ENCODE measurements at places on chromosomes 16 and 17.

DNA sequence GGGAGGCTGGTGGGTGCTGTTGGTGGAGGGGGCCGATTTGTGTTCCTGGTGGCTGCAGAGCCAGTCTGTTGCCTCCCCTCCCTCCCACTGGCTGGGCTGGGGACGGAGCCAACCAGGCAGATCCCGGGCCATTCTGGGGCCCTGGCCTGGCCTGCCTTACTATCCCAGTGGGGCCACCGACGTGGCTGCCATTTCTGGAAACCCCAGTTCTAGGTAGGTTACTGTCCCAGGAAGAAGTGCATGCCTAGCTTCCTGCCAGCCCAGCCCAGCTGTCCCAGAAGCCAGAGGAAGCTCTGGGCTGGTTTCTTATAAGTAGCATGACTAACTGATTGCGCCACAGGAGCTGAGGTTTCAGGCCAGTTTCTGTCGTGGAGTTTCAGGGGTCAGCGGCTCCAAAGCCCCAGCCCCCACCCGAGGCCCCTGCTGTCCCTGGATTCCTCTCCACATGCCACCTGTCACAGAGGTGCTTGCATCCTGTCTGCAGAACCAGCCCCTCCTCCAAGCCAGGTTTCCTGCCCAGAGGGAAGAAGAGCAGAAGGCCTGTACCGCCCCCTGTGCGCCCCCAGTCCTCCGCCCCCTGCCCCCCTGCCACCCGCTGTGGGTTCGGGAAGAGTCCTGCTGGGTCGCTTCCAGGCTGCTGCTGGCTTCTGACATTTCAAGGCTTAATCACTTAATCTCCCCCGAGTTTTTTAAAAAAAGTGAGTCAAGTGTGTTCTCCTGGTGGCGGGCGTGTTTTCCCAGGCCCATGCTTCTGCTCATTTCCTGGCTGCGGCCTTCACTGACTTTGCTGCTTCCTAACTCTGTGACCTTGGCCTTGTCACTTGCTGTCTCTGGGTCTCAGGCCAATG, 13.2 kb downstream of the IL4R start:
- DNase-seq = peak; percentile 66

DNA sequence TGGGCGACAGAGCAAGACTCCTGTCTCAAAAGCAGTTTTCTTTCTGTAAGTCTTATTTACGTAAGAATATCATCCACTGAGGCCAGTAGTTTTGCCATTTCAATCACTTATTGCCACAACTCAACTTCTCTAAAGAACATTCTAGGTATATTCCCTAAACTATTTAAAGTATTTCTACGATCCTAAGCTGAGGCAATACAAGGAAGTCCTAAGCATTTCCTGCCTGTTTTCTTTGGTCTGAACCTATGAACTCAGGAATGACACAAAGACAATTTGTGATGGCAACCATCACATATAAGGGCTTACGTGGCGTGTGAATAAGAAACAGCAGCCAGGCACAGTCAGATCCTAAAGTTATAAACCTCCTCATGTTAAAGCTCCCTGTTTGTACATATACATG, 14.2 kb downstream of the USP36 start:
- DNase-seq = no peak

DNA sequence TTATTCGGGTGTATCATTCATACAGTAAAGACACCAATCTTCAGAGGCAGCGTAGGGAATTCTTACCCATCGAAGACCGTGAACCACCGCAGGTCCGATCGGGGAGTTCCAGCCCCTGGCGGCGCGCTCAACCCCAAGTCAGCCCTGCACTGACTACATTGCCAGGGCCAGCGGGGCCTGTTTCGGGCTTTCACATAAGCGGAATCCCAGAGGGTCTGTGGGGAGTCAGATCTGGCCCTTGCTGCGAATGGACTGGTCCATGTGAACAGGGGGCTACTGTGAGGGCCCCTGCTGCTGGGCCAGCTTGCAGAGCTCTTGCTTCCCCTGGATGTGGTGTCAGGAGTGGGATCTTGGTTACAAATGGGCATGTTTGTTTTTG, 7.6 kb downstream of the PDE6G start:
- DNase-seq = no peak

- DNase-seq = no peak
Measured at GRCh38 chr16:49458656-49459445, 85.2 kb downstream of the C16orf78 start.

DNA sequence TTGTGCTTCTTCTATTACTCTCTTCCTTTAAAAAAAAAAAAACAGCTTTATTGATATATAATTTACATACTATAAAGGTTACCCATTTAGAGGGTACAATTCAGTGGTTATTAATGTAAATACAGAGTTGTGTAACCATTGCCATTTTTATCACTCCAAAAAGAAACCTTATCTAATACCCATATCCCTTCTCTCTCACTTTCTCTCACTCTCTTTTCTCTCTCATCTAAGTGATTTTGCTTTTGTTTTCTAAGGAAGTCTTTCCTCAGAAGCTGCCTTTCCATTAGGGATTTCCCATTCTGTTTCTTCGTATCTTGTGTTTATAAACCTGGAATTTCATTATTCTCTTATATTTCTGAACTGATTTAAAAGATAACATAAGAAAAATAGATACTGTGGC, 55.5 kb downstream of the NFAT5 start:
- DNase-seq = no peak

- DNase-seq = no peak
Measured at GRCh38 chr16:64242492-64242891, 879.4 kb downstream of the CDH11 start.

DNA sequence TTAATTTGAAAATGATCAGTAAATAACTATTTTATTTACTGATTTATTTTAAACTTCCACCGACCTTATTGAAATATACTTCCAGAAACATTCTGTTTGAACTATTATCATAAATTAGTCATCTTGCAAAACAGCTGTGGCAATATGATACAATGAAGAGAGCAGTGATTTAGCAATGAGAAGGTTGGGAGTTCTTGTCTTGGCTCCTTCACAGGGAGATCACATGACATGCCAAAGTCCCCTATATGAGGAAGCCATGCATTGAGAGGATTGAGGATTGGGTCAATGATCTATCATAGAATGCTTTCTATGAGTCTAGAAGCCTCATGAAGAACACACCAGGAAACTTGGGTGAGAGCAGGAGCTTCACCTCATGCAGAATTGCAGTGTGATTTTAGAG, 222.7 kb downstream of the LGALS9B start:
- DNase-seq = no peak

GRCh38 chr17:48596735-48597527, 3.4 kb upstream of the HOXB5 start:
- no peak for DNase-seq

GRCh38 chr16:85209526-85210121, 97.4 kb upstream of the CIBAR2 start:
- DNase-seq = no peak

GRCh38 chr16:66649636-66650205, 45.2 kb downstream of the CMTM3 start:
- DNase-seq = no peak

GRCh38 chr16:81586977-81587625, 142.5 kb downstream of the CMIP start:
- DNase-seq = no peak

DNA sequence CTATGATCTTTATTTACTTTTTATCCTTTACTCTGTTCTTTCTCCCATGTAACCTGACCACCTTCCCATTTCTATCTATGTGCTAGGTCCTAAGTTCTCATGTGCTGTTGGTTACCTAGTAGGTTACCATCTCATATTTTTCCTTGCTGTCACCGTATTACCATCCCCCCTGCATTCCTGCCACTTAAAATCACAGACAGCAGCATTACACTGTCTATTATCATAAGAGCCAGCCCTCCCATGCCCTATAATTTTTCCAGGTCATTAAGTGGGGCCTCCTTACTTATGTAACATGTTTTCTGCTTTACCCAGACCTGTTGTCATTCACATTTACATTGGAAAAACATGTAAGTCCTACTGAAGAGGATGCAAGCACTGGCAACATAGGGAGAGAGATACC, 202.9 kb downstream of the HS3ST3A1 start:
- no peak for DNase-seq

- DNase-seq = no peak
Measured at GRCh38 chr16:31008551-31008950, 1.9 kb downstream of the STX1B start.

- no peak for DNase-seq
Measured at GRCh38 chr17:27754549-27754948, 45.8 kb downstream of the NOS2 start.

- DNase-seq = no peak
Measured at GRCh38 chr17:77209330-77209748, 68.6 kb downstream of the SEC14L1 start.

GRCh38 chr17:72430611-72431432, 310.0 kb downstream of the SOX9 start:
- no peak for DNase-seq

GRCh38 chr17:68511254-68511670, 968 bp upstream of the PRKAR1A start:
- DNase-seq = no peak

GRCh38 chr17:37555386-37555785, 53.8 kb downstream of the SYNRG start:
- no peak for DNase-seq

GRCh38 chr17:49249292-49249794, 18.8 kb upstream of the PHOSPHO1 start:
- no peak for DNase-seq

- peak; percentile 21 for DNase-seq
Measured at GRCh38 chr17:29723278-29724047, 100.8 kb upstream of the CORO6 start.

DNA sequence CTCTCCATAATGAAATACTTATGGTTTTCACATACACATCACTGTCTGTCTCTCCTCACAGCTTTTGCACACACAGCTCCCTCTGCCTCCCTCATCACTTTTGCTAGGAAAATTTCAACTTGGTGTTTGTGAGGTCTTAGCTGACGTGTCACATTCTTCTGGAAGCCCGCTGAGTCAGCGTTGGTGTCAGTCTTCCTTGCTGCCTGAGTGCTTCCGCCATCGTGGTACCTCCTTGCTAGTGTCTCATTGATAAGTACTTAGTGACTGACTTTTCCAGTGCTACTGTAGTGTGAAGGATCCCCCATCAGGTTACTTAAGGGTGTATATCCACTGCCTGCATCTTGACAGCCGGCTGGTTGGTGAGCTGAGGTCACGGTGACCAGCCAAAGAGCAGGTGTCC, 33.5 kb downstream of the CA10 start:
- DNase-seq = no peak

GRCh38 chr17:8506145-8506544, 70.5 kb downstream of the NDEL1 start:
- no peak for DNase-seq

- DNase-seq = peak; percentile 58
Measured at GRCh38 chr17:40168262-40168832, 8.9 kb upstream of the RAPGEFL1 start.

DNA sequence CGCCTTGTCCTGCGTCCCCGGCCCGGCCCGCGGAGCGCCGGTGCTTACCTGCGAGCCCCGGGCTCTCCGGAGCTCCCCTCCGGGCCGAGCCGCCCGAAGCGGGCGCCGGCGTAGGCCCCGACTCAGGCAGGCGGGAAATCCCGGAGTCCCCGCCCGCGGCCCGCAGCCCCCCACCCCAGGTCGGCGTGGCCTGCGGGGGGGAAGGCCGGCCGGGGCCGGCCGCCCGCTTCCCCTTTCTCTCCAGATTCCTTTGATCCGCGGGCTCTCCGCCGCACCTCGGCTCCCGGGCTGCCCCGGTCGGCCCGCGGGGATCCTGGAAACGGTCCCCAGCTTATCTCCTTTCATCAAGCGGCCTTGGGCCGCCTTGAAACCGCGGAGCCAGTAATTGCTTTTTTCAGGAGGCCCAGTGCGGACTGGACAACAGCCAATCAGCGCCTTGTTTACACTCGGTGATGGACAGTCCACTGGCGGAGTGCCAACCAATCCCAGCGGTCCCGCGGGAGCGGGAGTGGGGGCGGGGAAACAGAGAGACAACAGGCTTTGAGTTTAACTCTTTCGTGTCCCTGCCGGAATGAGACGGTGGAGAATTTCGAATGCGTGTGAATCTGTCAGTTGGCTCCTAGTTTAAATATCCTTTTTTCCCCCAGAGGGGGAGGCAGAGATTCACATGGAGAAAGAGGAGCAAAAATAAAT, 1.4 kb upstream of the BAHCC1 start:
- DNase-seq = peak; percentile 90

- no peak for DNase-seq
Measured at GRCh38 chr17:48121923-48122664, 14.5 kb downstream of the SNX11 start.

- no peak for DNase-seq
Measured at GRCh38 chr16:24635900-24636610, 93.4 kb upstream of the TNRC6A start.

GRCh38 chr16:86794216-86794864, 216.0 kb downstream of the FOXL1 start:
- DNase-seq = no peak

DNA sequence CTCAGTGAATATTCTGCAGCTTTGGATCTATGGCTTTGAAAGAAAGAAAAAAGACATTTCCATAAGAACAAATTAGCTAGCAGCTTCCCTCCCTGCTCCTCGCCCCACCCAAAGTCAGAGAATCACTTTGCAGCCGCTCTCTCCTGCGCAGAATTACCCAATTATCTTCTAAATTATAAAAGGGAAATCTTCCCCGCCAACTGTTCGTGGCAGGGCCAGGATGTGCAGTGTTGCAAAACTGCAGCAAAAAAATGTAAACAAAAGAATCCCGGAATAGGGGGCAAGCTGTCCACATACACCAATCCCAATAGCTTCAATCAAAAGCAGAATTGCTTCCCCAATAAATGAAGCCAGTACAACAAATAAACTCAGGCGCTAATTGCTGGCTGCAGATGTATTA, 510.6 kb downstream of the RBFOX1 start:
- DNase-seq = no peak

DNA sequence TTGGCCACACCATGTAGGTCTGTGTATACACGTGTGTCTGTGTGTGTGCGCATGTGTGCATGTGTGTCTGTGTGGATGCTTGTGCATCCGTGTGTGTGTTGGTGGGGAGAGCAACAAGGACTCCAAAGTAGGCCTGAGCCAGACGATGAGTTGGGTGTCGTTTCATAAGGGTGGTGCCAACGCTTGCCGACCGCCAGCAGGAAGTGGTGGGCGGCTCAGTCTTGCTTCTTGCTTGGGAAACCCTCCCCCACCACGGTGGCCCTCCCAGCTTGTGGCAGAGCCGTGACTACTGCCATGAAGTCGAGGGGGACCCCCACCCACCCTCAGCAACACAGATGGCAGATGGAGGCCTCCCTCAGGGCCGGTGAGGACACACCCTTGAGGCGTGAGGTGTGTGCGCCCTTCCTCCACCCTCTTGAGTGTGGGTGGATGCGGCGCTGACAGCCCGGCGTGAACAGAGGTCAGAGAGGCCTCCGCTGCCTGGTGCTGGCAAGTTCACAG, 17.5 kb downstream of the SBK1 start:
- DNase-seq = peak; percentile 90
